ENCODE measurements at places on chromosomes 2 and 18. TPM values are rescaled to one million over a fixed set of nuclear protein-coding genes. Genes with fewer than 3 reads are reported as not detected.

- H3K27me3 ChIP-seq: no peaks in the 10 kb centered on the region
- H3K36me3 ChIP-seq: no peaks in the 10 kb centered on the region
- no peak overlapping the region for H3K27ac ChIP-seq
- H3K4me3 ChIP-seq: no peak overlapping the region
Measured at GRCh38 chr2:227849906-227850305, 21.5 kb upstream of the DAW1 start.

DNA sequence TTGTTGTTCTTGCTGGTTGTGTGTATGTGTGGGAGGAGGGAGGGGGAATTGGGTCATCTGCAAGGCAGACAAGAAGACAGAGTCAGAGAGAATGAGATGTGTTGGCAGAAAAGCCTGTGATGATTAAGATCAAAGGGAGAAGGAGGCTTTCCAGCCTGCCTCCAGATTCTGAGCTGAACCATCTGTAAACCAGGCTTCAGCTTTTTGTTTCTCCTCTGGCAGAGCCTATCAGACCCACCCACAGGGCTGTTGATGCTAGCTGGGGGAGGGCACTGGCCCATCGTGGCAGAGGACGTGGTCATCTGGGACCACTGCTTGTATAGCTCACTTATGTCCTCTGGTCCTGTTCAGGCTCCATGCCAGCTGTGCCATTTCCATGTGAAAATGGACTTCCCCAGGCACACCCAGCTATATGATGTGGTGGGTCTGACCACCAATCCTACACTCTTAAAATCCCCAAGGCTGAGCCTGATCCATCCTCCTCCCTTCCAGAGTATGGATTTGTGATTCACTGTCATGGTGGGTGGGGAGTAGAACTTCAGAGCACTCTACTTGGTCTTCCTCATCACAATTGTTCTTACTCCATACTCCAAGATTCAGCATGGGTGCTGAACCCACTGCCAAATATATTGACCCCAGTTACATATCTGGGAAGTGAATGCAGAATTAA, 27.8 kb upstream of the COL6A3 start:
- no peak overlapping the region for H3K4me3 ChIP-seq
- H3K4me1 ChIP-seq: peaks cover 28% of the 10 kb centered on the region
- H3K27me3 ChIP-seq: peaks cover 2% of the 10 kb centered on the region
- H3K27ac ChIP-seq: no peak overlapping the region
- no peaks in the 10 kb centered on the region for H3K36me3 ChIP-seq

DNA sequence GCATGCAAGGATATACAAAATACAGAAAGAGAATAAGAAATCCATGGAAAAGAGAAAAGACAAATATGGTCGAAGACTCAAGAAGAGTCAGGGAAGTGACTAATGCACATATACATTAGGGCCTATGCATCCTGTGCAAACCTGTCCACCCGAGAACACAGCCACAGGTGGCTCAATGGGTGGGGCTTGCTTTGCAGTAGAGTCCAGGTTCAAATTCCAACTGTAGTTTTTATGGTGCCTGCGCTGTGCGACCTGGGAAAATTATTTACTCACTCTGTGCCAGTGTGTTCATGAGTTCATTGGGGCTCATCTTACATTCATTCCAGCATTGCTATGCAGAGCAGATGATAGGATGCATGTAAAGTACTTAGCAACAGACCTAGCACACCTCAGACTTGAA, 244.7 kb downstream of the CTNNA2 start:
- H3K27ac ChIP-seq: no peak overlapping the region
- H3K36me3 ChIP-seq: no peaks in the 10 kb centered on the region
- no peak overlapping the region for H3K4me3 ChIP-seq
- no peaks in the 10 kb centered on the region for H3K27me3 ChIP-seq
- no peaks in the 10 kb centered on the region for H3K4me1 ChIP-seq

- H3K27ac ChIP-seq: no peak overlapping the region
- H3K27me3 ChIP-seq: no peaks in the 10 kb centered on the region
- no peak for DNase-seq
- no peaks in the 10 kb centered on the region for H3K36me3 ChIP-seq
Measured at GRCh38 chr18:45330170-45330594, 285.1 kb upstream of the SLC14A2 start.

GRCh38 chr18:49561289-49562193, at the start of gene LIPG:
Gene LIPG, plus strand, starts transcription at chr18:49562057. Its CDS starts 252 bp downstream, at chr18:49562309.
- H3K27me3 ChIP-seq: peaks cover 13% of the 10 kb centered on the region
- peak within 1 kb of the TSS; percentile 24 for H3K27ac ChIP-seq
- peak; percentile 51 for DNase-seq
- H3K4me1 ChIP-seq: peaks cover 23% of the 10 kb centered on the region
- peak within 1 kb of the TSS; percentile 92 for H3K4me3 ChIP-seq

SEPTIN10 gene
- total RNA-seq: 69.8 TPM

RAPH1 gene
- total RNA-seq: 74.1 TPM

ACADL gene
- not detected for total RNA-seq

ZNF892 gene
- total RNA-seq: 11.2 TPM

DNMT3A gene
- 177 TPM for total RNA-seq

All from endothelial cell (in vitro differentiated cells).